ENCODE measurements at places on chromosomes 11 and 22. TPM values are rescaled to one million over a fixed set of nuclear protein-coding genes. Genes with fewer than 3 reads are reported as not detected.

- no peaks in the 10 kb centered on the region for H3K27me3 ChIP-seq
- no peak overlapping the region for H3K27ac ChIP-seq
- H3K4me1 ChIP-seq = peaks cover 3% of the 10 kb centered on the region
- DNase-seq = no peak
- H3K36me3 ChIP-seq = no peaks in the 10 kb centered on the region
- H3K4me3 ChIP-seq = no peak overlapping the region
These were observed 6.0 kb upstream of the BID start for GRCh38 chr22:17780116-17780740.

SYCE3 gene
- total RNA-seq = not detected

ARFGAP3 gene
- 15.8 TPM for total RNA-seq

DNA sequence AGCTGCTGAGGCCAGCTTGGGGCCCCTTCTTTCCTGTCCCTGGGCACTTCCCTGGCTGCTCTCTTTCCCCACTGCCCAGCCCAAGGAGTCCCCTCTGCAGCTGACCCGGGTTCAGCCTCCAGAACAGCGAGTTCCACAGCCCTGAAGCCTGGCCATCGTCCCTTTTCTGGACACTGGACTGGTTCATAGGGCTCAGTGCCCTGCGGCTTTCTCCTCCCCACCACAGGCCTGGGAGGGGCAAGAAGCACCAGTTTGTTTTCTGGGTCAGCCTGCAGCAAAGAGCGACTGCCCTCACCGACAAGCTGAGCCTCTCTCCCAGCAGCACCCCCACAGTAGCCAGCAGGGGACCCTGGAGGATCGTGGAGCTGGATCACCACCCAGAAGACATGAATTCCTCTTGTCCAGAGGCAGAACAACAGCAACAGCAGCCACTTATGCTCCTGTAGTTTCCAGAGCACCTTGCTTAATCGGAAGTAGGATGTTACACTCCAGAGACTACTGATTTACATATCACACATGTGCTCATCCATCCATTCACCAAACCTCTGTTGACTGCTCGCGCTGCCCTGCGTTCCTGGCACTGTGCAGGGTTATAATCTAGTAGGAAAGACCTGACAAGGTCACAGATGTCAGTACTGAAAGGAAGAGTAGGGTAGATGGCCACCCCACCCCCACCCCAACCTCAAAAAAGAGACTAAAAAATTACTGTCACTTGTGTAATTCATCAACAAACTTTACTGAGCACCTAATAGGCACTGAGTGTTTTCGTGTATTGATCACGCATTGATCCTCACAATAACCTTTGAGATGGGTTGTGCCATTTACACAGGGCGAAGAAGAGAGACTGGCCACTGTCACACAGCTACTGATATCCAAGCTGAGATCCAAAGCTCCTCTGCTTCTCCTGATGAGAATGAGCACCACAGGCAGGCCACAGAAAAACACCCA is 13.0 kb upstream of the CXCR5 start:
- H3K27ac ChIP-seq = no peak overlapping the region
- no peak for DNase-seq
- H3K4me3 ChIP-seq = no peak overlapping the region
- H3K27me3 ChIP-seq = no peaks in the 10 kb centered on the region

DNA sequence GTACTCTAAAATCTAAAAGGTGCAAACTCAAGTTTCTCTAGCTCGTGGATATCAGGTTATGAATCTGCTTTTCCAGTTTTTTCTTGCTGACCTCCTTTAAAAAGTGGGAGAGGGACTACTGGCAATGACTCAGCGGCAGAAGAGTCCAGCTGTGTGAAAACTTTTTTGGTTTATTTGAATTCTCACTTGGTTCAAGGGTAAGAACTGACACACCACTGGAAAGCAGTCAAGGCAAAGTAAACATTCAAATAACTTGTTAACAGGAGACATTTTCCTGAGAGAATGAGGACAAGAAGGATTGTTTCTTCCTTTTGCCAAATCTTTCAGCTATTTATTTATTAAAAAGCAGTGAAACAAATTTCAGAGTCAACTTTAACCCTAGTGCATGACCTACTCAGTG is 36.1 kb downstream of the CDON start:
- H3K4me3 ChIP-seq = no peak overlapping the region
- H3K36me3 ChIP-seq = no peaks in the 10 kb centered on the region
- no peak overlapping the region for H3K27ac ChIP-seq
- H3K4me1 ChIP-seq = no peaks in the 10 kb centered on the region

DNA sequence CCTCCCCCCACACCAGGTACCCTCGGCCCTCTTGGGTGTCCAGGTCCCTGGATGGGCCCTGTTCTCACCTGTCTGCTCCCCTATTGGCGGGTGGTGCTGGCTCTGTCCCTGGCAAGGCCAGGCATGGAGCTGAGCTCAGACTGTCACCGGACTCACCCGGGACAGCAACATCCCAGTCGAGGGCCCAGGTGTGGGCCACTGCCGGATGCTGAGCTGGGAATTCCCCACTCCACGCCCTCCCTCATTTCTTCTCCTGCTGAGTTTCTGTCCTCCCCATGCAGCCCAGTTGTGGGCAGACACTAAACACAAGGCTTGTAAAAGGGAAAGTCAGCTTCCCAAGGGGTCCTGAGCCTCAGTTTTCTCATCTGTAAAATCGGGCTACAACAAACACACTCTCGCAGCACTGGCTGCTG is 2.0 kb upstream of the AP5B1 start:
- H3K4me3 ChIP-seq = no peak overlapping the region
- DNase-seq = no peak
- no peaks in the 10 kb centered on the region for H3K4me1 ChIP-seq
- peaks cover 11% of the 10 kb centered on the region for H3K36me3 ChIP-seq
- peaks cover 20% of the 10 kb centered on the region for H3K27me3 ChIP-seq

DNA sequence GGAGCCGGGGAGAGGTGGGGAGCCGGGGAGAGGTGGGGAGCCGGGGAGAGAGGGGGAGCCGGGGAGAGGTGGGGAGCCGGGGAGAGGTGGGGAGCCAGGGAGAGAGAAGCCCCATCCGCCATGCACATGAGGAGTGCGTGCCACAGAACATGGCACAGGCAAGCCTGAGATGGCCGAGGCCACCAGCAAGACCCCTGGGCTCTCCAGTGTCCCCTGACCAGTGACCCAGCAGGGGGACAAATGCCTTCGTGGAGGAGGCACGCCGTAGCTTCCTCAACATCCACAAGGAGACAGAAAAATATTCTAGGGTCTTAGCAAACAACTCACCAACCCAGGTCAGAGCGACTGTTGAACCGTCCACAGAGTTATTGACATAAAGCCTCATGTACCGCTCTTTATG is 618.8 kb downstream of the TBC1D22A start:
- DNase-seq = no peak
- H3K36me3 ChIP-seq = no peaks in the 10 kb centered on the region
- H3K27ac ChIP-seq = no peak overlapping the region
- no peaks in the 10 kb centered on the region for H3K27me3 ChIP-seq
- no peak overlapping the region for H3K4me3 ChIP-seq
- H3K4me1 ChIP-seq = no peaks in the 10 kb centered on the region

CBLIF gene
- total RNA-seq = not detected

DNA sequence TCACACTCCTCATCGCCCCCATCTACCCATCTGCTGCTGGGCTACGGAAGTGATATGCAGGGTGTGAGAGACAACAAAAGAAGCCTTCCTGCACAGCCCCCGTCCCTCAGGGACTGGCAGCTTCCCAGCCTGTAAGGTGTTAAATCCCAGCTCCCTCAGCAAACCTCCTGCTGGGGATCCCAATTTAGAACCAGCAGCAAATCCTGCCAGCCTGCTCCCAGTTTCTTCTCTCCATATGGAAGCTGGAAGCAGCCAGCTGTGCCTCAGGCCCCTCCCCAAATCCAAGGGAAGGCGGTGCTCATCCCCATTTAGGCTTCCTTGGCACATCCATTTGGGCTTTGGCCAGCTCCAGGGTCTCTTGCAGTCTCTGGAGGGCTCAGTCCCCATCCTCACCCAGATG is 47.5 kb downstream of the PAMR1 start:
- peaks cover 6% of the 10 kb centered on the region for H3K4me1 ChIP-seq
- H3K27me3 ChIP-seq = peaks cover 1% of the 10 kb centered on the region
- H3K4me3 ChIP-seq = no peak overlapping the region
- no peak for DNase-seq
- no peaks in the 10 kb centered on the region for H3K36me3 ChIP-seq
